ENCODE measurements at places on chromosomes 16 and 17.

GRCh38 chr16:16014329-16015224, 65.2 kb downstream of the ABCC1 start:
- no peak for DNase-seq

- DNase-seq = no peak
Observed at GRCh38 chr16:55655381-55655896, 349 bp upstream of the SLC6A2 start.

- DNase-seq = no peak
Observed at GRCh38 chr17:76119409-76120371, 16.1 kb upstream of the EXOC7 start.

GRCh38 chr16:46836534-46837530, 5.9 kb upstream of the C16orf87 start:
- DNase-seq = no peak

- DNase-seq = no peak
Observed at GRCh38 chr16:50600582-50601283, 52.5 kb downstream of the NKD1 start.

DNA sequence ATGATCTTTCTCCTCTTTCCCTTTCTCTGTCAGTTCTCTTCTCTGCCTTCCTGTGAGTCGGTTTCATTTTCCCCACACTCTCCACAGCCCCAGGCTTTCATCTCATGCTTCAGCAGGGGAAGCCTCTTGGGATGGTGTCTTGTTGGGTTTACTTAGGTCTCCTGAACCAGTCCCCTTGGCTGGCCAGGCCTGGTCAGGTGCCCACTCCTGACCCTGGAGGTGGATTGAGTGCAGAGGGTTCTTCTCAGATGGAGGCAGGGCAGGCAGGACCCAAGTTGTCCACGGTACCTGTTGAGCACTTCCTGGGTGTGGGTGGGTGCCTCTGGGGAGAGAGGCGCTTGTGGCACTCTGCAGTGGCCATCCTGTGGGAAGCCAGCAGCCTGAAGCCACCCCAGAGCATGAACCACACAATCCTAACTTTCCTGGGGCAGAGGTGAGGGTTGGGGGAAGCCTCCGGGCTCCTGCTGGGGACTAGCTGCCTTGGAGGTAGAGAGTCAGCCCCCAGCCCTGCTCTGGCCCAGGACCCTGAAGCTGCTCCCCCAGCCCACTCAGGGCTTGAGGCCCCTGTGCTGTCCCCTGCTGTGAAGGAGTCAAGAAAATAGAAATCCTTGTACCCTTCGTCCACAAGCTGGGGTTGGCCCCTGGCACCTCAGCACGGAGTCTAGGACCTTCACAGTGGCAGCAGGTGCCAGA, 2.0 kb upstream of the RAP1GAP2 start:
- no peak for DNase-seq

GRCh38 chr16:75263291-75263962, 12.0 kb upstream of the BCAR1 start:
- DNase-seq = no peak

DNA sequence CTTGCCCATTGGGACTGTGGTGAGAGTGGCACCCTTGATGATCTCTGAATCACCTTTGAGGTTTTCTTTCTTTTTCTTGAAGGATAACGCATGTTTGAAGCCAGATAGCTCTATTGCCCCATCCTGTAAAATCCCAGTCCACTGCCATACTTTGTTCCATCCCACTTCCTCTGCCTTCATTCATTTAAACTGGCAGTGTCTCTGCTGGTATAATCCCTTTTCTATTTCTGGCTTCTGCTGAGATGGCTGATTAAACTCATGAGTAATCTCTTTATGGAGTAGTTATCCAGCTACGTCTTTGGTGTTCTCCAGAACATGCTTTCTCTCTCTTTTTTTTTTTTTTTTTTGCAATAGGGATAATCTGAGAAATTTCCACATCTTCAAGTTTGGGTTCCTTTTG, 656.5 kb upstream of the SALL1 start:
- no peak for DNase-seq

DNA sequence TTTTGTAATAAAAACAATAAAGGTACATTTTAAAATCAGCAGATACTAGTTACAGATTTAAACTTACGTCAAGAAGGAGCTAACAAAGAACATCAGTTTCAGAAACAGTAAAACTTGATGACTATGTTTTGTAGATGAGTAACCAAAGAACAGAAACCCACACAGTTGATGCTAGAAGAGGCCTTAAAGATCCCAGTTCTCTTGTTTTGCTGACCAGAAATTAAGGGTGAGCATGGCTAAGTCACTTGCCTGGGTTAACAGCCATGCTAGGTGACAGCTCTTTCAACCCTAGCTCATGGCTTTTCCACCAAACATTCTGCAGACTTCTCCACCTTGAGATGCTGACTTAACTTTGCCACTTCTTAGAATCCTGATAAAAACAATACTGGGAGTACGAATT, 26.4 kb downstream of the STX8 start:
- DNase-seq = no peak

GRCh38 chr17:76840443-76840767, 27.8 kb upstream of the MGAT5B start:
- no peak for DNase-seq

- peak; percentile 59 for DNase-seq
Observed at GRCh38 chr16:89378947-89379771, 111.2 kb downstream of the ANKRD11 start.

DNA sequence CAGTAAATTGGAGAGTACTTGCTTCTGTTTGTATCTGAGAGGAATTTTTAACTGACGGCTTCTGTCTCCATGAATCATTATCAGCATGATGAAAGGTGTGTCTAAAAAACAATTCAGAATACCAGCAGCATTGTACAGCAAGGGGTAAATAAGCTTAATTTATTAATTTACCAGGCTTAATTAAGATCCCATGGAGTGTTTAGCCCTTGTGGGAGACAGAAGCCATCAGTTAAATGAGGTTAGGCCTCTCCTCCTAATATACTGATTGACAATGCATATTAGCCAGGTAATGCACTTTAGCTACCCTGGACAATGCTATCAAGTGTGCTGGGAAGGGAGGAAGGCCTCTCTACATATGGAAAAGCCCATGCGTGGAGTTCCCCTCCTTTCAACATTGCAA, 53.4 kb downstream of the IGF2BP1 start:
- DNase-seq = no peak

DNA sequence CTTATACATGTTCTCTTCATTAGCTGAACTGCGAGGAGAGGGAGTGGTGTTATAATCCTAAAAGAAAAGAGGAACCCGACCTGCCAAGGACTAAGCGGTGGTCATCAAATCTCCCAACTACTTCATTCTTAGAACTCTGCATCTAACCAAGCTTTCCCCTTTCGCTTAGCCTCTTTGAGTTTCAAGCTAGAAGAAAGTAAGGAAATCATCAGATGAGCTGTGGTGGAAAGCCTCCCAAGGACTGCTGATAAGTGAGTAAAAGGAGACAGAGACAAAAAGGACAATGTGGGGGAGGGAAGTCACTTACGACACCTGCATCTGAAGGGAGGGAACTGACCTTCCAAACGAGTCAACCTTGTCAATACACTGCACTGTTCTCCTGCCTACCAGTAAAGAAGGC, 121.3 kb downstream of the TRIM37 start:
- DNase-seq = no peak

DNA sequence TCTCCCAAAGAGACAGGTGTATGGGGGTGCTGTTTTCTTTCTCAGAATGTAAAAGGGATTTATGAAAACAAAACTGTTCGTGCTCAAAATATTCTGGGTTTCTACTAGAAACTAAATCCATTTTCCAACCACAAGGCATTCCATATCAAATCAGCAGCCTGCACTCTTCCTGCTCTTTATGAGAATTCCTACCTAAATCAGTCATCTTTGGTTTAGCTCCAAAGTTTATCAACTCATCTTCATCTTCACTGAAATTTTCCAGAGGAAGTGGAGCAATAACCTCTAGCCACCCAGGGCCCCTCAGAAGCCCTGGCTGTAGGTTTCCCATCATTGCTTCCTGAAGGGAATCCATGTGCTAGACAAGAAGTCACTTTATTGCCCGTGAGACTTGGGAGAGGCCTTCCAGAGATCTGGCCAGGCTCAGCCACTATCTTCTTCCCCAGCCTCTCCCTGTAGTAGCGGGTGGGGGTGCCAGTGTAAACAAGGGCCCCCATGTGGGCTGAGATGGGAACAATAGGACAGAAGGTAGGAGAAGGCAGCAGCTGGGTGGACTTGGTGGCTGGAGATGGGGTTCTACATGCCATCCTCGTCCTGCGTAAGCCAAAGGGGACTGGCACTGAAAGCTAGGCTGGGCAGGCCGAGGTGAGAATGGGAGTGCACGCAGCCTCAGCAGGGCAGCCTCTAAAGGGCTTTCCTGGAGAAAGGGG, 22.0 kb upstream of the ALDH3A1 start:
- DNase-seq = no peak

DNA sequence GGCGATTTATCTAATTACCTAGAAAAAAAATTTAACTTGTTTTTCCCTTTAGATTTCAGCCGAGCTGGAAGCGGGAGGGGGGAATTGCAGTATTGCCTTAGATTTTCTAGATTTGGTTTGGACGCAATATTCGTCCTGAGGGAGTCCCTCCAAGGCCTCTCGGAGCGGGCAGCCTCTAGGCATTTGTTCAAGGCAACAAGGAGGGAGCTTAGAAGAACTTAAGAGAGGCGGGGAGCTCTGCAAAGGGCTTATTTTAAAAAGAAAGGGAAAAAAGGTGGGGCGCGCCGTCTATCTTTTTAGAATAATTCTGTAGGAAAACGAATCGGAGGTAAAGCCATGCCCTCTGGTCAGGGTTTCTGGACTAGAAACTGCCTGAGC, 407 bp upstream of the TMEM94 start:
- DNase-seq = no peak

- DNase-seq = no peak
Observed at GRCh38 chr17:75738218-75738802, 17.1 kb downstream of the ITGB4 start.

DNA sequence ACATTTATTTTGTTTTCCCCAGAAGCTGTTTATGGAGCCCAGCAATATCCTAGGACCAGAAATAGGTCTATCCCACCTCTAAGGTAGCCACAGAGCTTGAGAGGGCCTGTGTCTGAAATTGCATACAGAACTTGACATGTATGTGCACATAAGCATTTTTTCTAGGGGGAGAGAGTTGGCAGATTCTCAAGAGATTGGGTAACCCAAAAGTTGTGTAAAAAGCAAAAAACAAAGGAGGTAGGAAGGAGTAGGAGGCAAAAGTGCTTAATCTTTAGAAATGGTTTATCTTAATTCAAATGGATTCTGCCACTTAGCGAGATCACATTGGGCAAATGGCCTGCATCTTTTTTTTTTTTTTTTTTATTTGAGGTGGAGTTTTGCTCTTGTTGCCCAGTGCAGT, 3.5 kb downstream of the PLK1 start:
- DNase-seq = no peak

- no peak for DNase-seq
Observed at GRCh38 chr16:57863434-57864160, 61.3 kb upstream of the KIFC3 start.

- no peak for DNase-seq
Observed at GRCh38 chr17:17028878-17029535, 13.2 kb upstream of the MPRIP start.

- no peak for DNase-seq
Observed at GRCh38 chr17:55284944-55285339, 20.2 kb downstream of the HLF start.

DNA sequence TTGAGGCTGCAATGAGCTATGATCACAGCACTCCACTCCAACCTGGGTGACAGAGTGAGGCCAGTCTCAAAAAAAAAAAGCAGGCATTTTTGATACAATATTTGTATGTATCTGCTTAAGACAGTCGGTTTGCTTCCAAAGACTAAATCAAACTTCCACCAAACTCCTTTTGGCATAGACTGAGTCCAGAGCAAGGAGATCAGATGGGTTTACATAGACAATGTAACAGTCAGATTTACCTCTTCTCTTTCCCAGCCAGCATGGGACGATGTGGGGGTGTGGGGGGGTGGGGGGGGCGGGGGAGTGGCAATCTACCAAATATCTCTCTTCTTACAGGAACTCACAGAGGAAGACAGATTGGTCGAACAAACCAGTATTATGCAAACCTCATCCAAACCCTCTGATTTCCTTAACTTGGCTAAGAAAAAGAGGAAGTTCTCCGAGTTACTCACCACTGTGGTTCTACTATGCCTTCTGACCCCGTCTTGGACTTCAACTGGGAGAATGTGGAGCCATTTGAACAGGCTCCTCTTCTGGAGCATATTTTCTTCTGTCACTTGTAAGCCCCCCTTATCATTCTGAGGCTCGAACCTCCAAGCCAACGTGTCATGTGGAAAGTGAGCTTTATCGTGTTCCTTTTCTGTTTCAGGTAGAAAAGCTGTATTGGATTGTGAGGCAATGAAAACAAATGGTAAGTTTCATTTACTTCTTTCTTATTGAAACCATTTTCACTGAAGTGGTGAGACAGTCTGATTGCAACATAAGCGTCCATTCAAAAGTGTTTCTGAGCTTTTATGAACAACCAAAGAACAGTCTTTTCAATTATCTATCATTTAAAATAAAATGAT, at the start of gene MILR1:
TSS of gene MILR1 (plus strand) at position 451 of the 848 bp plus-strand sequence. CDS start at position 505, 54 bp downstream.
- DNase-seq = no peak

GRCh38 chr17:73642659-73643000, 1.6 kb downstream of the SDK2 start:
- no peak for DNase-seq

DNA sequence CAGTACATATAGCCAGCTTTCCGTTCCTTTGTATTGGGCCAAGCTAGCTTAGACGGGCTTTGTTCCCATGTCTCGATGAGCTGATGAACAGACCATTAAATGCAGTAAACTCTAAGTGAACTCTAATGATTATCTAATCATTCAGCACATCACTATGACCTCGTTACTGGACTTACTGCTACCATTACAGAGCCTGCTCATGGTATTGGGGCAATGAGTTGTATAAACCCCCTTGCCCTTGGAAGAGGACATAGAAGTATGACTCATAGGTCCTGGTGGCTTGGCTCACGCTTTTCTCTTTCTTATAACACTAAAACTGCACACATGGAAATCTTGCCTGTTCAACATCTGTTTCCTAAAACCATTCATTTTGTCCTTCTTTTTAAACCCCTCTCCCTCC, 93.6 kb upstream of the DYNLRB2 start:
- no peak for DNase-seq

DNA sequence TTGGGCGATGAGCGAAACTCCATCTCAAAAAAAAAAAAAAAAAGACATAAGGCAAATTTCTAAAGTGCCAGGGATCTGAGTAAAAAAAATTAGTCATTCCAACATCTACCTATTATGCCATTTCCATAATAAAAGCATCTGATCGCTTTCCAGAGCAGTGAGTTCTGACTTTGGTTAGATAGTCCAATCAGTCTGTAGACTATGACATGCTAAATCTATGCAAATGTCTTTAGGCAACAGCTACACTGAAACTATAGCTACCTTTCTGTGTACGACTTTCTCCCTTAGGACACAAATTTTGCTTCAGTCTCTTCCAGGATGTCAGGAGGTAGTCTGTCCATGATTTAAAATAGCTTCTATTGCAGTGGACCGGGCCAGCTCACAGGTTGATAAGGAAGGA, 58.9 kb upstream of the ARHGAP44 start:
- no peak for DNase-seq

GRCh38 chr16:14564861-14565687, 65.0 kb downstream of the PARN start:
- no peak for DNase-seq

GRCh38 chr17:39527220-39527813, 66.0 kb downstream of the CDK12 start:
- DNase-seq = no peak
